GM23248 (cell line): ENCODE measurements at places on chromosomes 7 and 10. TPM values are rescaled to one million over a fixed set of nuclear protein-coding genes. Genes with fewer than 3 reads are reported as not detected.

DNA sequence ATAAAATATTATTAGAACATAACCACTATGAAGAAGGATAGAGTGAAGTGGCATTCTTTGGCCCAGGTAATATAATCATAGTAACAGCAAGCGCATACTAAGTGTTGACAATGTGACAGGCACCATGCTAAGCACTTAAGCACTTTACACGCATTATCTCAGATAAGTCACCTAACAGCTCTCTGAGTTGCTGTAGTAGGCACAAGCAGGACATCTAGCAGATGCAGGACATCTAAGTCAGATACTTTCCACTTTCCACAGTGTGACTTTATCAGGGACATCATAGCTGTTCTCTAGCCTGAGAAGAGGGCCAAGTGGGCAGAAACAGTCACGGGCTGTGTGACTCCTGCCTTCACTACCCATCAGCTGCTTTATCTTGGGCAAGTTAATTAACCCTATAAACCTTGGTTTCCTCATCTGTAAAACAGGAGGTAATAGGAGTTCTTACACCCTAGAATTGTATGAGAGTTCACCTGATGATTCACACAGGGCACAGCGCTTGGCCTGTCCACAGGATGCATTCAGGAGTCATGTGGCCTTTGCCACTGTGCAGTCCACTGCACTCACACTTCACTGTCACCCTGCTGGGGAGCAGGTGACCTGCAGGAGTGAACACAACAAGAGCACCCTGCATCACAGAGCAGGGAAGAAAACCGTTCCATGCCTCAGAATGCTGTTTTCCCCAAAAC is 12.5 kb downstream of the LIPA start:
- no peak for DNase-seq
- H3K27ac ChIP-seq = no peak overlapping the region
- H3K36me3 ChIP-seq = peaks cover 7% of the 10 kb centered on the region; the same call in 1 of the 2 replicates
- no peak overlapping the region for H3K4me3 ChIP-seq

PVRIG gene
- not detected in 2 replicates for total RNA-seq

- H3K4me1 ChIP-seq = peaks cover 7% of the 10 kb centered on the region; the same call in 1 of the 2 replicates
- no peaks in the 10 kb centered on the region for H3K36me3 ChIP-seq
- no peaks in the 10 kb centered on the region for H3K27me3 ChIP-seq
- peak; percentile 29 for DNase-seq
- H3K4me3 ChIP-seq = no peak overlapping the region
Observed at GRCh38 chr10:119350502-119351097, 143.2 kb downstream of the GRK5 start.

GRCh38 chr10:14056610-14057332 is 274.0 kb downstream of the FRMD4A start:
- H3K36me3 ChIP-seq = no peaks in the 10 kb centered on the region
- peak overlapping the region; percentile 81 for H3K27ac ChIP-seq
- 0 out of 2 replicates have a peak overlapping the region, but pooled peaks have one; percentile 4 for H3K4me3 ChIP-seq
- H3K27me3 ChIP-seq = no peaks in the 10 kb centered on the region
- peaks cover 15% of the 10 kb centered on the region for H3K4me1 ChIP-seq
- peak; percentile 98 for DNase-seq

- no peak overlapping the region for H3K27ac ChIP-seq
- H3K4me1 ChIP-seq = peaks cover 8% of the 10 kb centered on the region; the same call in 1 of the 2 replicates
- no peak overlapping the region for H3K4me3 ChIP-seq
- DNase-seq = no peak
- no peaks in the 10 kb centered on the region for H3K27me3 ChIP-seq
- no peaks in the 10 kb centered on the region for H3K36me3 ChIP-seq
Observed at GRCh38 chr10:6269953-6270867, 67.5 kb downstream of the PFKFB3 start.

GRCh38 chr10:43347997-43348396 is 23.4 kb upstream of the FXYD4 start:
- 0 out of 2 replicates have a peak, but pooled peaks cover 2% of the 10 kb centered on the region for H3K4me1 ChIP-seq
- no peaks in the 10 kb centered on the region for H3K36me3 ChIP-seq
- no peak overlapping the region for H3K4me3 ChIP-seq
- no peak overlapping the region for H3K27ac ChIP-seq
- DNase-seq = no peak
- H3K27me3 ChIP-seq = peaks cover 5% of the 10 kb centered on the region
